ENCODE measurements at places on chromosomes 11 and 22.
A peak's percentile ranks its signal among the peaks of the same experiment; 100 is the strongest.

- DNase-seq: no peak
These were observed 41.5 kb upstream of the EP300 start for GRCh38 chr22:41050883-41051282.

GRCh38 chr11:94091091-94091490 is 37.5 kb upstream of the PANX1 start:
- DNase-seq: no peak

- no peak for DNase-seq
These were observed 9.2 kb downstream of the LRRC32 start for GRCh38 chr11:76661306-76661751.

DNA sequence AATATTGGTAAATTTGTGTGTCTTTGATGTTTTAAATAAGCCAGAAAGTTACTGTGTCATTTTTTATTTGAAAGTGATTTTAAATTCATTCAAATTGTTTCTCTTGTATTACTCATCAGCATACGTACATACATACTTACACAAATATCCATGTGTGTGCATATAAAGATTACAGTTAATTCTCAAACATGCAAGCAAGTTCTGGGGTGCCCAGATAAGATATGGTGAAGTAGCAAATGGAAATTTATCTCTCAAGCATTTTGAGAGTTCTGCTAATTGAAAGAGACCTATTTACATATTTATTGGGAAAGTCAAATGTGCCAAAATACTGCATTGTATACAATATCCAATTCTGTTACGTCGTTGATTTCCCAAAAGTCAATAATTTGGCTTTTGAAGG is 1024.0 kb upstream of the CNTN5 start:
- DNase-seq: no peak

GRCh38 chr11:2940921-2941821 is 12.0 kb upstream of the PHLDA2 start:
- peak; percentile 14 for DNase-seq

DNA sequence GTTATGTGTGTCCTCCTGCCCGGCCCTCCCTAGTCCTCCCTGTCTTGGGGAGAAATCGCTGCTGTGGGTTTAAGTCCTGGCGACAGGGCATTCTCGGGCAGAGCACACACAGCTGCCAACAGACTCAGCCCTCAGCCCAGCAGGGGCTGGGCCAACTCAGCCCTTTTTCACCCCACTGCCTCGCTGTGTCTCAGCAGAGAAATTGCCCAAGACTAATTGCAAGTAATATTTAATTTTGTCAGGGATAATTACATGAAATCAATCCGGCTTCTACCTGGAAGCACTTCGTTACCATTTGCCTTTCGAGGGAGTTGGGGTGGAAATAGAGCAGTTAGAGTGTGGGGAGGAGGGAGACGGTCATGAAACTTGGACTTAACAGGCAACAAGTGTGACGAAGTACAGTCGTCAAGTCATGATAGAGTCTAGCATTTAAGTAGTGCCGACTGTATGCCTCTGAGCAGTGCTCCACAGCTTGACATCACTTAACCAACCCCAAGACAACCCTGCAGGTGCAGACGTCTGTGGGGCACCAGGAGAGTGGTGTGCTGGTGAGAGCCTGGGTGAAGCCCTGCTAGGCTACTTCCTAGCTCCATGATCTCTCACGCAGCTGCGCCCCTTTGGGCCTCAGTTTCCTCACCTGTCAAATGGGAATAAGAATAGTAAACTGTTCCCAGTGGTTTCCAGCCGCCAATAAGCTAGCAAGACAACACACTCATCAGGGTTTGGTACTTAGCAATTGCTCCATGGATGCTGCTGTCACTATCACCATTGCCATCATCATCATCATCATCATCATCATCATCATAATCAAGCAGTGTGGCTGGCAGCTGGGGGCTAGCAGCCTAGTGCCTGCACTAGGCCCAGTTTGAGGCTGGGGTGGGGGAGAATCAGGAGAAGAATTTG is 29.2 kb downstream of the MN1 start:
- DNase-seq: no peak

DNA sequence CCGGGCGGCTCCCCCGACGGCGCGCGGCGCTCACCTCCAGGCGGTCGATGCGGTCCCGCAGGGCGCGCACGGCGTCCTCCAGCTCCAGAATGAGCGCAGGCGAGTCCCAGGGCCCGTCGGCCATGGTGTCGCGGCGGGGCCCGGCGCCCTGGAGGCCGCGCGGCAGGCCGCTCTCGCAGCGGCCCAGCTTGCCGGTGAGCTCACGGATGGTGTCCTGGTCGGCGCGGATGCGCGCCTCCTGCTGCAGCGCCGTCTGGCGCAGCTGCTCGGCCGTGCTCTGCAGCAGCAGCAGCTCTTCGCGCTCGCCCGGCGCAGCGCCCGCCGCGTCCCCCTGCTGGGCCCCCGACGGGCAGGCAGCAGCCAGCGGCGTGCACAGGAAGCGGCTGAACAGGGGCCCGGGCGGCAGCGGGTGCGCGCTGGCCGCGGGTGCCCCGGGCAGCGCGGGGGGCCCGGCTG is 599 bp downstream of the NPTXR start:
- peak; percentile 59 for DNase-seq

DNA sequence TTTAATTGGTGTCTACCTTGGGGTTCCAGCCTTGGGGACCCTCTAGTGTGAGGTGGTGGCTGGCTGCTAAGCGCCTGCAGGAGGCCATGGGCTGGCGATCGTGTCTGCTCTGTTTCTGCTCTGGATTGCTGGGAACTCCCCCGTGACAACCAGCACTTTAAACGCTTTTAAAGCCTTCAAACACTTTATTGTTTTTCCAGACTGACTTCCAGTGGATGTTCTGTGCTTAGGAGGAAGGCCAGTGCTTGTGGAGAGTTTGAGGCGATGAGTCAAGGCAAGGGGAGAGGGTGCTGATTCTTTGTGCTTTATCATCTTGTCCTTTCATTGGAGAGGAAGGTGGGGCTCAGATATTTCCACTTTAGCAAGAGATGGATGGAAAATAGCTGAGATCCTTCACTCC is 81.6 kb downstream of the FLI1 start:
- no peak for DNase-seq

All from T1000 (cell line).